ENCODE measurements at places on chromosomes 2 and 18.

DNA sequence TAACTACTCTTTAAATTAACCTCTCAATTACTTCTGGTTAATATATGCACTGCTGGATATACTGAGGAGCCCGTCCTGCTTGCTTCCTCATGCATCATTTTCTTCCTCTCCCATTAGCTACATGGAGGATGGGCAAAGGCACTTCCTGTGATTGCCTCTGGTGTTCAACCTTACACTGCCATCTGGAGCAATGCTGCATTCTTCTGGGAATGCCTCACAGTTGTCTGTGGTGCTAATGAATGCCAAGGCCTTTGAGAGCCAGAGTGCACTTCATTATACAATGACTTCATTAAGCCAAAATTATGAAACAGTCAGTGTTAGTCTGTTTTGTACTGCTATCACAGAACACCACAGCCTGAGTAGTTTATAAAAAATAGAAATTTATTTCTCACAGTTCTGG, 134.8 kb upstream of the DOCK10 start:
- peak; percentile 5 for DNase-seq

DNA sequence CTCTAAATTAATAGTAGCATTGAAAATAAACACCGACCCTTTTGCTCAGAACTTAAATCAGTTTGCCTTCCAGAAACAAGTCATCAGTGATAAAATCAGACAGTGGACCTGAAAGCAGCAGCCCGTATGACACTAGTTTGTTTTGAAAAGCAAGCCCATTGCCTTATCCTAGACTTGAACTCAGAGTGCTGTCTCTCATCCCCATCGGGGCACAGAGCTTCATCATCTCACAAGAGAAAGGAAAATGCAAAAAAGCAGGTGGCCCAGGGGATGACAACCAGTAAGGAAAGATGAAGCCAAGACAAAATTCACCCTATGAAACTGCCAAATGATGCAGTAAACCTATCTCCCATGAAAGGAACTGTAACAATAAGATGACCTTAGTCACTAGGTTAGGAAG, 71.2 kb downstream of the CERKL start:
- DNase-seq: no peak

- peak; percentile 70 for DNase-seq
Observed at GRCh38 chr2:219335373-219335786, 2.8 kb upstream of the RESP18 start.

GRCh38 chr2:54158311-54158710, 42.9 kb downstream of the ACYP2 start:
- no peak for DNase-seq

DNA sequence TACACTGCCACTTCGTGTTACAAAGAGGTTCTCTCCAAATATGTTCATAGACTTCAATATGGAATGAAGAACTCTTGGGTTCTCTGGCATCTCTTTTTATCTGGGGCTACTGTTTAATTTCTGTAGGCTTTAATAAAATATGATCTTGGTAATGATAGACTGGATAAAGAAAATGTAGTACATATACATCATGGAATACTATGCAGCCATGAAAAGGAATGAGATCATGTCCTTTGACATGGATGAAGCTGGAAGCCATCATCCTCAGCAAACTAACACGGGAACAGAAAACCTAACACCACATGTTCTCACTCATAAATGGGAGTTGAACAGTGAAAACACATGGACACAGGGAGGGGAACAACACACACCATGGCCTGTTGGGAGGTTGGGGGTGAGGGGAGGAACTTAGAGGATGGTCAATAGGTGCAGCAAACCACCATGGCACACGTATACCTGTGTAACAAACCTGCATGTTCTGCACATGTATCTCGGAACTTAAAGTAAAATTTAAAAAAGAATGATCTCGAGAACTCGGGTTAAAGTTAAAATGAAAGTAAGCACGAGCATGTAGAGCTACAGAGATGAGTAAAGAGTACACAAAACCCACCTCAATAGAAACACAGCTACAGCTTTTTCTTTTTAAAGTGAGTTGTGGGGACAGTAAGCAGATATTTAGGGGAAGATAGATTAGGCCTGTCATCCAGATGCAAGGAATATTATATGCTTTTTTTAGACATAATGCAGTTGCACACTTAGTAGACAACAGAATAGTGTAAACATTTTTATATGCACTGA, 102.3 kb downstream of the SGPP2 start:
- DNase-seq: no peak

DNA sequence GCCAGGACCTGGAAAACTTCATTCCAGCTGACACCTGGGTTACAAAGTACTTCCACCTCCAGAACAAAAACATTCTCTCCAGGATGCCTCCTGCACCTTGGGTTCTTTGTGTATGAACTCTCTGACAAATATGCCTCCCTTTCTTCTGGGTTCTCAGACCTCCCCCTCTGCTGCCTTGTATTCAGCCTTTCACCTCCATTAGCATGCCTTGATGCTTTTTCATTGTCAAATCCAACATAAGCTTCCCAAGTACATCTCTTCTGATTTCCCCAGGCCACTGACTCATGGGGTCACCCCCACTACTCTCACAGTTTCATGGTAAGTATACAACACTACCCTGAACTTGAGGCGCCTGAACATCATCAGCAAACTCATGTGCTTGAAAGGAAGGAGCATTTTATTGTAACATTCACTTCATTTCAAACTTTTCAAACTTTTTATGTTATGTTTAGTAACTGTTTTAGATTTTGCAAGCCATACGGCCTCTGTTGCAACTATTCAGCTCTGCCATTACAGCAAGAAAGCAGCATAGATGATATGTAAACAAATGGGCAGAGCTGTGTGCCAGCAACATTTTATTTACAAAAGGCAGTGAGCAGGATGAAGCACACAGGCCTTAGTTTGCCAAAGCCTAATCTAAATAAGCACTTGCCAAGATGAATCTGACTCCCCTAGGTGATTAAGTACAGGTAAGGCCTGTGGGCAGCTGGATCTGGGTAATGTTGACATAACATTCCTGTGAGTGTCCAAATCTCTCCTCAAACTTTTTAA, 32.5 kb upstream of the MRPS9 start:
- no peak for DNase-seq

GRCh38 chr2:30346471-30347169, 100.4 kb upstream of the LCLAT1 start:
- DNase-seq: no peak

DNA sequence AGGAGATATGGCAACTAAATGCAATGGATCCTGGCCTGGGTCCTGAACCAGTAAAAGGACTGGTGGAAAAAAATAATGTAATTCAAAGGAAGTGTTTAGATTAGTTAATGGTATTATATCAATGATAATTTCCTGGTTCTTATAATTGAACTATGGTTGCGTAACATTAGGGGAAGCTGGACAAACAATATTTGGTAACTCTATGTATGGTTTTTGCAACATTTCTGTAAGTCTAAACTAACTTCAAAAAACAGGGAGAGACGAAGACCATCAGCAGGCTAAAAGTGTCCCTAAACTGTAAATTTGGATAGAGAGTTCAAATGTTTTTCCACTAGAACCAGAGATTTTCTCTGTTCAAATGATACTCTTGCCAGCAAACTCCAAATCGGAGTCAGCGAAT, 36.9 kb downstream of the KLF7 start:
- no peak for DNase-seq

All from head of caudate nucleus (tissue), 42 donors.